Activated naive CD8-positive, alpha-beta T cell treated with anti-CD3 and anti-CD28 coated beads, Interleukin-2, amount 50 U/mL, for 16 hours (primary cell): ENCODE measurements at places on chromosomes 4 and X.

- DNase-seq = no peak
Observed at GRCh38 chr4:140533951-140534480, 10.0 kb downstream of the ELMOD2 start.

- DNase-seq = no peak
Observed at GRCh38 chr4:80104927-80105326, 31.9 kb upstream of the ANTXR2 start.

DNA sequence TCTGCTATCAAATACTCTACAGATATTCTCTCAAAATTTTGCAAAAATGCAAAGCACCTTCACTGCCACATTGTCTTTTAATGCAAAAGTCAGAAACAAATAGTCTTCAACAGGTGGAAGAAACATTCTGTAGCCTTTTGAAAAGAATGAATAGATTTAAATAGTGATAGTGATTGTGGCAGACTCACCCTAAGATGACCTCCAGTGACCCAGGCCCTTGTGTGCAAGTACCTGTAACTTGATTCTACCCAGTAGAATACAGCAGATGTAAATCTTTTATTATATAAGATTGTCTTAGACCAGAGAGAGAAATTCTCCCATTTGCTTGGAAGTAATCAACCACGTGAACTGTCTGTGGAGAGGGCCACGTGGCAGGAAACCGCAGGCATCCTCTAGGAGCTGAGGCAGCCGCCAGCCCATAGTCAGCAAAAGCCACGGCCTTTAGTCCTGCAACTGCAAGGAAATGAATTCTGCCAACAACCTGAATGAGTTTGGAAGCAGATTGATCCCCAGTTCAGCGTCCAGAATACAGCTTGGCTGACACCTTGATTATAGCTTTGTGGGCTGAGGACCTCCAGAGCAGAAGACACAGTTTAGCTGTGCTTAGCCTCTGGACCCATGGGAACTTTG lies 272.5 kb downstream of the ARHGAP10 start:
- no peak for DNase-seq

- no peak for DNase-seq
Observed at GRCh38 chrX:9110808-9111207, 76.9 kb upstream of the FAM9B start.

DNA sequence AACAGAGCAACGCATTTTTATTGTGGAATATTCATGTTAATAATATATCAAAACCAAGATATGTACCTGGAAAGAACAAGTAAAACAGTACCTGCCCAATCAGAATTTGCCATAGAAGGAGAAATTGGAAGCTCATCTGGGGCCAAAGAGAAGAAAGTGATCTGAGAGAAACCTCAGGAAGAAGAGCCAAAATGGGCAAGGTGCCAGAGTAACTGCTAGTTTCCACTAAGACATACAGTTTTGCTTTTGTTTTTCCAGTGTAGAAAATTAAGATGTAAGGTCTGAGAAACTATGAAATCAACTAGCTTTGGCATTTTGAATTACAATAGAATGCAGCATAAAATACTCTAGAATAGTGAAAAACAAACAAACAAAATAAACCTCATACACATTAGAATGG lies 2201.2 kb downstream of the ARAP2 start:
- DNase-seq = no peak

DNA sequence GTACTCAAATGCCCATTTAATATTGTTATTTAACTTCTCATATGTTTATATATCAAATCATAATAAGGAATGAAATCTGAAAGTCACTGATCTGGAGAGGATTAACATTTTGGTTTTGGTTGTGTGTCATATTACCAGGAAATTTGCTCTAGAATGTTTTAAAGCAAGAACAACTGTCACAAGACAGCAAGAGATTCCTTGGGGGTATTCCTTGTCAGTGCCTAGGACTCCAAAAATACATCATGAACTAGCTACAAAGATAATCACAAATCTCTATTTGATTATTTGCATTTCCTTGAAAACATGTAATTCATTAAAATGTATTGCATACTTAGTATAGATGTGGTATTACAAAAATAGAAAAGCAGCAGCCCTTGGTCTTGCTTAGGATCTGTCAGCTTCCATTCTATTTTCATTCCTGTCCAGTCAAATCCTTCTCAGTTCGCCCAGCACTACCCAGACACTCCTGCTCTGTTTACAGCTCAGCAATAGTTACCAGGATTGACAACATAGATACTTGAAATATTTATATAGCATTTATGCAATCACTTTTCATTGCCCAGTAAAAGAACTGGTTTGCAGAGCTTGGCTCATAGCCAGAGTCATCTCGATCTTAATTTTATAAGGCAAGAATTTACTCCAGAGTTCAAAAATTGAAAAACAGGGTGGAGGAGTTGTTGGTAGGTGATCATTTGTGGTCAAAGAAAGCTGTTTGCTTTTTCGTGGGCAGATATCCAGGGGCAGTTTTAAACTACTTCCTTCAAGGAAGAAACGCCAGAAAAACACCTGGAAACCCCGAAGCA lies 9.2 kb upstream of the BMP3 start:
- no peak for DNase-seq

- peak; percentile 11 for DNase-seq
Observed at GRCh38 chrX:153662266-153662665, 11.3 kb downstream of the PNCK start.

- DNase-seq = no peak
Observed at GRCh38 chrX:100376576-100376975, 33.5 kb downstream of the PCDH19 start.

DNA sequence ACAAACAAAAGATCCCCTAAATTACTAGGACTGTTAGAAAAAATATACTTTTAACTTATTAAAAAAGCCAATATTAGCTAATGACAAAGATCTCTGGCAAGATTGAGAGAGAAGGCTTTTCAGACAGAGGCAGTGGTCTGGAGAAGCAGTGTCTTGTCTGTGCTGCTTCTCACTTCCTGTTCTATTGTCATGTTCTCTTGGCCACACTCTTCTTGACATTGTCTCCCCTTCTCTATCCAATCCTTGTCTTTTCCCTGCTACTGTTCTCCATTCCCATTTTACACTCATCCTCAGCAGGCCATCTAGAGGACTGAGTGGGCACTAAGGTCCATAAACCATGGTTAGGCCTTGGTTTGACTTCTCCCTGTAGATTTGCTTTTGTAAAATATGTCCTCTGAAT lies 14.0 kb upstream of the TAPT1 start:
- DNase-seq = no peak

DNA sequence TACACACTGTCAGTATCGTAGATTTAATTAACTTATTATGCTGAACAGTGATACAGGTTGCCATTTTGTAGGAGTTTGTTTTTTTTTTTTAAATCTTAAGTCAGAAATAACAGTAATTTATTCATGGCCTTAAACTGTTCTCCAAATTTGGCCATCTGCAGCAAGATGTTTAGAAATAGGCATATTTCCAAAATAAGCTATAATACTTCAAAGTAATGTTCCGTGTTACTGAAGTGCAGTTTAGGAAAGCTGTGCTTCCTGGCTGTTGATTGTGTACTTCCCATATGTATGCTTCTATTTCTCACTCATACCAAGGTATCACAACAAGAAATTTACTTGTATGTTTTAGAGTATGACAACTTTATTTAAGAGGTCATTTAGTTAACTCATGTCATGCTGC lies 28.9 kb downstream of the CPEB2 start:
- DNase-seq = no peak

- DNase-seq = no peak
Observed at GRCh38 chr4:33715841-33716395, 2528.4 kb downstream of the ARAP2 start.

DNA sequence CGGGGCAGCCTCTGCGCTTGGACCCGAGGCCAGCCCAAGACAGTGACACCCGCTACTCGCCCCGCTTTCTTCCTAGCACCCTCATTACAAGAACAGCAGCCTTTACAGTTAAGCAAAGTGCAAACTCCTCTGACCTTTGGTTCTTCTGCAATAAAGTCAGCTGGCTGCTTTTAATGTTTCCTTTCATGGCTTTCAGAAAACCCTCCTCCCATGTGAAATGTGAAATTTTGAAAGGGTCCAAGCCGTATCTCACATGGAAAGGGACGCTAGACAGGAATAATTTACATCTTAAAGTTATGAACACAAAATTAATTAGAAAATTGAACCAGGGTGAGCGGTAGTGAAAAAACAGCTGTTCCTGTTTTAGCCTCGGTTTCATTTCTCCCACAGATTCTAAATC lies 520.1 kb upstream of the FRG1 start:
- no peak for DNase-seq

DNA sequence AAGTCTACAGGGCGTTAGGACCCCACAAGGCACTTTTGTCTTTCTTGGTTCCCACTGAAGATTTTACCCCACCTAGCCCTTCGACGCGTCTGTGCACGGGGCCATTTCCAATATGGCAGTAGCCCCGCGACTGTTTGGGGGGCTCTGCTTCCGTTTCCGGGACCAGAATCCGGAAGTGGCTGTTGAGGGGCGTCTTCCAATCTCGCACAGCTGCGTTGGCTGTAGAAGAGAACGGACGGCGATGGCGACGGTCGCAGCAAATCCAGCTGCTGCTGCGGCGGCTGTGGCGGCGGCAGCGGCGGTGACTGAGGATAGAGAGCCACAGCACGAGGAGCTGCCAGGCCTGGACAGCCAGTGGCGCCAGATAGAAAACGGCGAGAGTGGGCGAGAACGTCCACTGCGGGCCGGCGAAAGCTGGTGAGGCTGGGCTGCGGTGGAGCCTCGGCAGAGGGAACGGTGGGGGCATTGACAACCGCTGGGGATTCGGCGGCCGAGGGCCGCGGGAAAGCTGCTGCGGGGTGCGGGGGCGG lies at the start of gene USP11:
TSS of gene USP11 (plus strand) at position 207 of the 530 bp plus-strand sequence. CDS start at position 242, 35 bp downstream.
- peak; percentile 29 for DNase-seq

- no peak for DNase-seq
Observed at GRCh38 chr4:8283161-8283560, 13.6 kb downstream of the HTRA3 start.

DNA sequence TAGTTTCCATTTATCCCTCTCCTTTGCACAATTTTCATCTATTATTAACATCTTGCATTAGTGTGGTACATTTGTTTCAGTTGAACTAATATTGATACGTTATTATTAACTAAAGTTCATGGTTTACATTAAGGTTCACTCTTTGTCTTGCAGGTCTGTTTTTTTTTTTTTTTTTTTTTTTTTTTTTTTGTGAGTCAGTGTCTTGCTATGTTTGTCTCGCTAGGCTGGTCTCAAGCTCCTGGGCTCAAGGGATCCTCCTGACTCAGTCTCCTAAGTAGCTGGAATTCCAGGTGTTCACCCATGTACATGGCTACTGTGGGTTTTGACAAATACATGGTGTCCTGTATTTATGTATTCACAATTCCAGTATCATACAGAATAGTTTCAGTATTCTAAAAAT lies 6.8 kb downstream of the TBC1D19 start:
- DNase-seq = no peak

DNA sequence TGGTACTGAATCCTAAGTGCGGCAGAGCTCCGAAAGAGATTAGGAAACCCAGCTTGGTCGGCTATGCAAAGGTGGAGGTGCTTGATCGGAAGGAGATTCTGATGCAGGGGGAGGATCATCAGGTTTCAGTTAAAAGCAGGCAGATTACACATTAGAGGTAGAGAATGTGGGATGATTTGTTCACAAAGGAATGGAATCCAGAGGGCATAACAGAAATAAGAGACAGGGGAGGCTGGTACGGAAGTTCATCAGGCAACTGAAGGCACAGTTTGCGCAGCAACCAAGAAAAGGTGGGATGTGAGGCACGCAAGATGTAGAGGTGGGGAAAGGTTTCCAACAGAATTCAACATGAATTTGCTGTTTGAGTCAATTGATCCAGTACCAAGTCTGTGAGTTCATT lies 424 bp upstream of the ZNF330 start:
- DNase-seq = no peak

GRCh38 chrX:17584248-17584681 lies 153.0 kb upstream of the SCML1 start:
- DNase-seq = no peak

- no peak for DNase-seq
Observed at GRCh38 chr4:84325625-84326024, 173.5 kb downstream of the NKX6-1 start.

DNA sequence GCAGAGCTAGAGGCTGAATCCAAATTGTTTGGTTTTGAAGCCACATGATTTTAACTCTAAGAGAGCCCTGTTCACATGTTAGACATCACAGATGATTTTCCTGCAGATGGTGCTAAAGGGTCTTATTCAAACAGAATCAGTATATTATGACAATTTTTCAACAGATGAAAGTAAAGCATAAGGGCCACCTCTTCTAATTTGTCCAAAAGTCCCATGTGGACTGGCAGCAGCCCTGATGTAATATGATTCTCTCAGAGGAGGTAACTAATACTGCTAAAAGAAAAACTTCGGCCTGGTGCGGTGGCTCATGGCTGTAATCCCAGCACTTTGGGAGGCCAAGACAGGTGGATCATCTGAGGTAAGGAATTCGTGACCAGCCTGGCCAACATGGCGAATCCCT lies 26.0 kb upstream of the SETD7 start:
- DNase-seq = no peak

- no peak for DNase-seq
Observed at GRCh38 chr4:75790024-75790423, 65.6 kb downstream of the USO1 start.

- no peak for DNase-seq
Observed at GRCh38 chr4:122065149-122065548, 87.0 kb upstream of the BLTP1 start.

GRCh38 chrX:15343075-15343476 lies 7.8 kb upstream of the PIGA start:
- no peak for DNase-seq

DNA sequence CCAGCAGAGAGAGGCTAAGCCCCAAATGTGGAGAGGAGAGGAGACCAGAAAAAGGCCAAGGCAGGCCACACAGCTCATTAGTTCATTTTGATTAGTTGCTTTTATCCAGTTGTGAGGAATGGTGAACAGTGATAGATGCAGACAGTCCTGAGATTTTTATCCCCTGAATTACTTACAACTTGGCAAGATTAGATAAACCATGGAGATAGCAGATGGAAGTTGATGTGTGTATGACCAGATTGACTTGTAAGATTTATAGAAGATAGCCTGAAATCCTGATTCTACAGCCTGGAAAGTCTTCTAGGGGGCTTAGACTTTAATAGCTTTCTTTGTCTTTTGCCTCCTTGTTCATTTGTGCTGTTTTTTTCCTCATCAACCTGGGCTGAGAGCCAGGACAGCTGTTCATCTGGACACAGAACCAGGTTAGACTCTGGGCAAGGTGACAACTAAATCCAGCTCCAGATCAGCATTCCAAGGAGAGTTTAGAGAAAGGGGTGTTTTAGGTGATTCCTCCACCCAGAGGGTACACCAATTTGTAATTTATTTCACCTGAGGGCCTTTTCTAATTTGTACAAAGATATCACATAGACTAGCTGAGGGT lies 215.5 kb downstream of the SPATA18 start:
- no peak for DNase-seq

GRCh38 chr4:178633263-178633662 lies 1191.0 kb upstream of the AGA start:
- DNase-seq = no peak

GRCh38 chr4:98568941-98569663 lies 89.3 kb downstream of the TSPAN5 start:
- DNase-seq = no peak

GRCh38 chr4:151048913-151049312 lies 33.8 kb upstream of the LRBA start:
- DNase-seq = no peak

GRCh38 chr4:38939165-38939564 lies 71.6 kb downstream of the FAM114A1 start:
- DNase-seq = no peak

GRCh38 chrX:38271154-38271716 lies 50.6 kb upstream of the SRPX start:
- no peak for DNase-seq

GRCh38 chr4:6152869-6153705 lies 47.3 kb downstream of the JAKMIP1 start:
- DNase-seq = no peak

GRCh38 chr4:107616838-107617389 lies 103.1 kb downstream of the PAPSS1 start:
- no peak for DNase-seq
